ENCODE measurements at places on chromosomes 1 and 21.

GRCh38 chr1:211518330-211519289 is 26.6 kb upstream of the RD3 start:
- no peak for DNase-seq

DNA sequence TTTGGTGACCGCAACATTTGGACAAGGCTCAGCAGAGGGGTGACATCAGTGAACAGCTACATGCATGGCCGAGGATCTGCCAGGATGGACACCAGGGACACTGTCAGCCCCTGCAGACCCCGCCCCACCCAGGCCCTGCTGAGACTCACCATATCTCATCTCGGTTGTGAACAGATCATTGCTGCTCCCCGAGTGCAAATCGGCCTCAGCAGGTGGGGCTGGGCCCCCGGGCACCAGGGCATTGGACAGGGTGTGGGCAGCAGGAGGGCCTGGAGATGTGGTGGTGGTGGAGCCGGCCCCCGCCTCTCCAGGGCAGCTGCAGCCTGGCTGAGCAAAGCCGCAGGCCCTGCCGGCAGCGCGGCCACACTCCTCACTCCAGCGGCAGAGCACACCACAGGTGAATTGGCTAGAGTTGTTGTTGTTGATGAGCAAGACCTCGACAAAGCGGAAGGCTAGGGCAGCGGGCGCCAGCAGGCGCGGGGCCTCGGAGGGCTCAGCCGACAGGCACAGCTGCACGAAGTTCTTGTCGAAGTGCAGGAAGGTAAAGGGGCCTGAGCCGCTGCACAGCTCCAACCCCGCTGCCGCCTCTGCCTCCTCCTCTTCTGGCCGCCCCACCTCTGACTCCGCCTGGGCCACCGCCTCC is 8.2 kb downstream of the ADGRB2 start:
- no peak for DNase-seq

DNA sequence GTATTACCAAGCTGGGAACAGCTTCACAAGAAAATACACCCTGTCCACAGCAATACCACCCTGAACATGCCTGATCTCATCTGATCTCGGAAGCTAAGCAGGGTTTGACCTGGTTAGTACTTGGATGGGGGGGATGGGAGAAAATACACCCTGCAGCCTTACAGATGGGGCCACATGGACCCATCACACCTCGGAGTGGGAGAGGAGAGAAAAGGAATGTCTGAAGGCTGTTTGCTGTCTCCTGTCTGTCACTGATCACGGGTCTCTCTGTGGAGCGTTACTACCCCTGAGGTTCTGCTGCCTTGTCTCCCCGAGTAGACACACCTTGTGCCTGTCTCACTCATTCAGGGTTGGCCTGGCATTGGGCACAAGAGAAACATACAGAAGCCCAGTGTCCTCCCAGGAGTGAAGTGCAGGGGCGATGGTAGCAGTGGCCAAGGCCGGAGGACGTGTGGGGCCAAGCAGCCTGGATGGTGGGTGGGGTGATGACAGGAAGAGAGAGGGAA is 48.0 kb downstream of the TEX35 start:
- no peak for DNase-seq

GRCh38 chr1:18597160-18598042 is 33.2 kb upstream of the PAX7 start:
- no peak for DNase-seq

DNA sequence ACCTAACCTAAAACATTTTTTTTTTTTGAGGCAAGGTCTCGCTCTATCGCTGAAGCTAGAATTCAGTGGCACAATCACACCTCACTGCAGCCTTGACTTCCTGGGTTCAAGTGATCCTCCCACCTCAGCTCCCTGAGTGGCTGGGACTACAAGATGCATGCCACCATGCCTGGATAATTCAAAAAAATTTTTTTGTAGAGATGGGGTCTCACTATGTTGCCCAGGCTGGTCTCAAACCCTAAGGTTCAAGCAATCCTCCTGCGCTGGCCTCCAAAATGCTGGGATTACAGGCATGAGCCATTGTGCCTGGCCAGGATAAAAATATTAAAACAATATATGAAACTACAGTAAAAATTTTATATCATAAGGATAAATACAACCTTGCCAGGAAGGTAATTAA is 4.9 kb downstream of the LIX1L start:
- no peak for DNase-seq

- no peak for DNase-seq
Measured at GRCh38 chr1:62723883-62724282, 35.7 kb upstream of the DOCK7 start.

DNA sequence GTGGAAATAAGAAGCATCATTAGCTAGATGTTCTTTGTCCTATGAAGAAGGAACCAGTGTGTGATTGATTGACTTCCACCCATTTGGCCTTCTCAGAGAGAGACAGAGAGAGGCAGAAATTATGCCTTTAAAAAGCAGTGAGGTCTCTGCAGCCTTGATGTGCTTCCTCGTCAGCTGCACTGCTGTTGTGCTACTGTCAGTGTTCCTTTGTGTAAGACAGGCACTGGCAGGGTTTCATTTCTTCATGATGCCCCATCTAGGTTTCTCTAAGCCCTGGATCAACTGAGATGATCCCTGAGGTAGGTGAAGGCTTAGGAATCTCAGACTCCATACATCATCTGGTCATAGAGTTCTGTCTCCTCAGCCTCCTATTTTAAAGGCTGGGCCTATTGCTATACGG is 34.9 kb downstream of the GPR3 start:
- no peak for DNase-seq

DNA sequence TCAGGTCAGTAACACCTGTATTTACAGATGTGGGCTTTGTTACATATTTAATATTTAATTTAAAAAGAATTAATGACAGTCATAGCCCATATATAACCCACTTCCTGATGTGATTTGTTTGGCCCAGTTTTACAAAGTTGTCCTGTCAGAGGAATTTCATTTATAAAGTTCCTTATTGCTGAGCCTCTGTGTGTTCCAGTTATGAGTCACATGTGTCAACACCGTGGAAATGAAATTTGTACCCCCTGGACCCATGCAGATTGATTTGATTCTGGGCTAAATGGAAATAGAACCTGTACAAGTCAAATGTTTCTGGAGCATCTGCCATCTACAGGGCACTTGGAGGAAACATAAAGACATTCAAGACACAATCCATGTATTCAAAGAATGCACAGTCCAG is 149.2 kb downstream of the CACNA1E start:
- no peak for DNase-seq

- DNase-seq: peak; percentile 94
Measured at GRCh38 chr1:107862064-107862463, 102.9 kb downstream of the VAV3 start.

- DNase-seq: no peak
Measured at GRCh38 chr1:223445402-223445801, 52.2 kb downstream of the CCDC185 start.

DNA sequence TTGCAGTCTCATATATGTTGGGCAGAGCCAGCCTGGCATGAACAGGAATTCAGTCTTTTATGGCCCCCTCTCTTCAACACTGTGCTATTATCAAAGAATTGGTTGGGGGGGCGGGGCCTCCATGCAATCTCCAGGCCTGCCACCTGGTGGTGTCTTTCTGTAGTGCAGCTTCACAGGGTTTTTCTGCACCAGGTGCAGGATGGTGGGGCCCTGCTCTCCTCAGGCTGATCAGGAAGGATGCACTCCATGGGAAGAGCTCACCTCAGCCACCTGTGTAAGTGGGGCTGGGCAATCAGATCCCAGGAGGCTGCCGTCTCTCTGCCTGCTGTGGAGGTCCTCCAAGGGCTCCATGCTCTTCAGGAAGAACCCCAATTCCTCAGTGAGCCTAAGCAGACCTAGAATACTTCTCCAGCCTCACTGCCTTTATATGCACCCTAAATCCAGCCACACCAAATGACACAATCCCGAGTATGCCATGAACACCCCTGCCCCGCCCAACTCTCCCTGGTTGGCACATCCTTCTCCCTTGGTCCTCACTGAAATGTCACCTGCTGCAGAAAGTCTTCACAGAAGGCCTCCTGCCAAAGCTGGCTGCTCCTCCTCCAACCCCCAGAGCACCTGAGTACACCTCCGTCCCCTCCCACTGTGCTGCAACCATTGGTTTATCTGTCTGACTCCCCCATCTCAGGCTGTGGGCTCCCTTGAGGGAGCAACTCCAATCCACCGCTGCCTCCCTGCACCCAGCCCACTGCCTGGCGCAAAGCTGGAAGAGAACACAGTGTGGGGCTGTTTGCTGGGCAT is 16.5 kb downstream of the STK40 start:
- no peak for DNase-seq

Data from glomerular endothelial cell (primary cell).